ENCODE measurements at places on chromosomes 1 and 21. TPM values are rescaled to one million over a fixed set of nuclear protein-coding genes. Genes with fewer than 3 reads are reported as not detected.

The ASTN1 gene
- total RNA-seq: 3.6 TPM

The HEYL gene
- total RNA-seq: 14.3 TPM

The SYPL2 gene
- 0.31 TPM for total RNA-seq

The IKBKE gene
- total RNA-seq: 15.8 TPM

The ITLN2 gene
- total RNA-seq: 13.8 TPM

The CELA2A gene
- not detected for total RNA-seq

The ASB17 gene
- not detected for total RNA-seq

The TRIM63 gene
- total RNA-seq: 0.25 TPM

The GJA5 gene
- total RNA-seq: 38.3 TPM

The BGLAP gene
- total RNA-seq: 1.7 TPM

The KCNJ15 gene
- 79.1 TPM for total RNA-seq

DNA sequence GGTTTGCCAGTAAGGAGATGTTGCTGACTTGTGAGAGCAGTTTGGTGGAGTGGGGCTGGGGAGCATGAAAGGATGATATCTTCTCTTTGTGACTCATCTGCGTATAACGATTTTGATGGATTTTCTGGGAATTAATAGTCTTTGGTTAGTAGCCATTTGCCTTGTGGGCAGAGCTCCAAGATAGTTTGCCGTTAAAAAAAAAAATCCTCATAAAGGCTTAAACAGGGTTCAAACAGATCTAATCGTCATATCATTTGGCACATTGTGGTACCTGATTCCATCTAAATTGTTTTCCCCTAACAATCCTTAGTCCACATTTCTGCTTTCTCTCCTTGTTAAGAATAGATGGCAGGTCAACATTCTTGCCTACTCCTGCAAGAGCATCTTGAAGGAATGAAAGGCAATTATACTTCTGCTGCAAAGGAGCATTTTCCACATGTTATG, 168.0 kb downstream of the PPP1R12B start:
- H3K27me3 ChIP-seq: no peaks in the 10 kb centered on the region
- H3K27ac ChIP-seq: no peak overlapping the region

DNA sequence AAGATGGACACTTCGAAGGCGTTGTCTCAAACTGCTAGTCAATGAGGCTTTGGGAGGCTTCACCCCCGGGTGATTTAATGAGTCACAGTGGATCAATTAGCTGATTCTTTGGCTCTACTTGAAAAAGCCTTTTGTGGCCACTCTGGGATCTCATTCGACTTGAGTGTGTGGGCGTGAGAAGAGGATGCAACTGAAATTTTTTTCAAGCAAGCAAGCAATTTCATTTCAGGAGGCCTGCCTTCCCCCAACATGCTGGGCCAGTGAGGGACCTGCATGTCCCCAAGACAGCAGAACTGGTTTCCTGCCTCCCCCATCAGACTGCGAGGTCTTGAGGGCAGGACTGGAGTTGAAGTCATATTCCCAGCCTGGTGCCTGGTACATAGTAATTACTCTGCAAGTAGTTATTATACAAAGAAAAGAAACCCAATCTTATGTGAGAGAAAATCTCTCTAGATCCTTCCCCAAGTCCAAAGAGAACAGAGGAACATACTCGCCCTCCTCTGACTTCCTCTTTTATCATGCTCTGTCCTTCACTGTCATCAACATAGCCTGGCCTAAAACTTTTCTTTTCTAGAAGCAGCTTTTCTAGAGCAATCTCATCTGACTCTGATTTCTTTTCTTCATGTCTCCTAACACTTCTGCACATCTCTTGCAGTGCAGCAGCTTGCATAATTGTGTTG, 22.7 kb downstream of the SYT6 start:
- H3K27ac ChIP-seq: no peak overlapping the region
- DNase-seq: no peak
- H3K27me3 ChIP-seq: no peaks in the 10 kb centered on the region
- H3K4me3 ChIP-seq: no peak overlapping the region

DNA sequence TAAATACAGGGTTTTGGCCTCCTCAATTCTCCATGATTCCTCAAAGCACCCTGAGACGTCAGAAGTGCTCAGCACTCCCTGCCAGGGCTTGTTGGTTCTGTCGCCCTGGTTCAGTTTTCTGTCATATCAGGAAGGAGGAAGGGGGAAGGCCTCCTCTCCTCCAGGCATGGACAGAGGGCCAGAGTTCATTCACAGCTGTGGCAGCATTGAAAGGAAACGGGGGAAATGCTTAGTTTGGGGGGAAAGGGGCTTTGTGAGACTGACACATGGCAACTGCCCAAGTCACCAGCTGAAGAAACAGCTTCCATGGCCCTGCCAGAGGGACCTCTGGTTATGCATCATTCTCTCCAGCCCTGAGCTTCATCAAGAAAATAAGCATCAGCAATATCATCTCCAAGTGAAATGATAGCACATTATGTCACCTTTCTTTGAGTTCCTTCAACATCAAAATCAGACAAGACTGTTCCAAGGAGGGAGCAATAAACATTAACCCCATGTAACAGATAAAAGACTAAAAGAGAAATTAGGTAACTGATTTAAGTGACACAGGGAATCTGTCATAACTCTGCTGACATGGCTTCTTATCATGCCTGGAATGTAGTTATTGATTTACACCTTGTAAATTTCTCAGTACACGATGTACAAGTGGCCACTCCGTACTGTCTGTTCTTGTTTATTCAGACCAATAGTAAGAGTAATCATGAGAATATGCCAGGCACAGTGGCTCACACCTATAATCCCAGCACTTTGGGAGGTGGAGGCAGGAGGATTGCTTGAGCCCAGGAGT, 103.2 kb upstream of the SLC25A33 start:
- no peaks in the 10 kb centered on the region for H3K36me3 ChIP-seq
- no peak for DNase-seq
- no peak overlapping the region for H3K27ac ChIP-seq

GRCh38 chr1:160767395-160768294, 28.3 kb upstream of the LY9 start:
- no peaks in the 10 kb centered on the region for H3K27me3 ChIP-seq
- H3K27ac ChIP-seq: peak overlapping the region; percentile 20
- H3K36me3 ChIP-seq: no peaks in the 10 kb centered on the region

GRCh38 chr1:2351723-2352122, 39.6 kb downstream of the MORN1 start:
- H3K4me3 ChIP-seq: no peak overlapping the region
- no peaks in the 10 kb centered on the region for H3K36me3 ChIP-seq
- H3K27me3 ChIP-seq: no peaks in the 10 kb centered on the region
- peaks cover 9% of the 10 kb centered on the region for H3K4me1 ChIP-seq
- no peak overlapping the region for H3K27ac ChIP-seq

DNA sequence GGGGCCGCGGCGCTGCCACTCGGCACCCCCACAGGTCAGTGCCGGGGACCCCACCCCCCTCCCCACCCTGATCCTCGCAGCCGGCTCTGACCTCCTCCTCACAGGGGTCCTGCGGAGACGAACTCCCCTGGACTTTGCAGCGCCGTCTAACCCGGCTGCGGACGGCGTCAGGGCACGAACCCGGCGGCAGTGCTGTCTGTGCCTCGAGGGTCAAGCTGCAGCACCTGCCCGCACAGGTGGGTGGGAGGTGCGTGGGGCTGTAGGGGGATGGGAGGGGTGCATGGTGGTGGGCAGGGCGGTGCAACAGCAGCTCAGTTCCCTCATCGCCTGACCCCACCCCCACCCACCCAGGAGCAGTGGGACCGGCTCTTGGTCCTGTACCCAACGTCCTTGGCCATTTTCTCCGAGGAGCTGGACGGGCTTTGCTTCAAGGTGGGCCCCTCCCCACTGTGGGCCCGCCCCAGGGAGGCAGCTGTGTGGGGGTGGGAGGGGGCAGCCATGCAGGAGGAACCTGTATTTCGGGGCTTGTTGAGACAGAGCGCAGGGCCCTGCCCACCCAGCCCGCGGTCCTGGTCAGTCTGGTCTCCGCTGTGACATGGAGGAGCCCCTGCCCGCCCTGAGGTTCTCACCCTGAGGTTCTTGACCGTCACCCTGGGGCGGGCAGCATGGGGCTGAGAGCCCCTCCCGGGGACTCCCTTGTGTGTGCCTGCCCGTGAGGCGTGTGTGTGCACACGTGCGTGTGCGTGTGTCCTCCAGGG, 4.9 kb downstream of the PLEKHN1 start:
- H3K4me1 ChIP-seq: no peaks in the 10 kb centered on the region
- H3K36me3 ChIP-seq: no peaks in the 10 kb centered on the region
- H3K4me3 ChIP-seq: no peak overlapping the region
- no peak for DNase-seq
- no peak overlapping the region for H3K27ac ChIP-seq

- no peak overlapping the region for H3K27ac ChIP-seq
- H3K4me1 ChIP-seq: peaks cover 3% of the 10 kb centered on the region
- no peak for DNase-seq
These were observed 16.6 kb downstream of the ATP1A1 start for GRCh38 chr1:116389686-116390085.

GRCh38 chr1:145997016-145997717, 788 bp upstream of the TXNIP start:
- peak overlapping the region; percentile 51 for H3K4me3 ChIP-seq
- H3K27ac ChIP-seq: peak overlapping the region; percentile 93
- H3K36me3 ChIP-seq: peaks cover 26% of the 10 kb centered on the region
- no peaks in the 10 kb centered on the region for H3K27me3 ChIP-seq

GRCh38 chr1:205719762-205720161, 30.2 kb downstream of the NUCKS1 start:
- H3K4me3 ChIP-seq: no peak overlapping the region
- no peak overlapping the region for H3K27ac ChIP-seq
- H3K36me3 ChIP-seq: peaks cover 62% of the 10 kb centered on the region
- H3K27me3 ChIP-seq: no peaks in the 10 kb centered on the region
- no peak for DNase-seq

DNA sequence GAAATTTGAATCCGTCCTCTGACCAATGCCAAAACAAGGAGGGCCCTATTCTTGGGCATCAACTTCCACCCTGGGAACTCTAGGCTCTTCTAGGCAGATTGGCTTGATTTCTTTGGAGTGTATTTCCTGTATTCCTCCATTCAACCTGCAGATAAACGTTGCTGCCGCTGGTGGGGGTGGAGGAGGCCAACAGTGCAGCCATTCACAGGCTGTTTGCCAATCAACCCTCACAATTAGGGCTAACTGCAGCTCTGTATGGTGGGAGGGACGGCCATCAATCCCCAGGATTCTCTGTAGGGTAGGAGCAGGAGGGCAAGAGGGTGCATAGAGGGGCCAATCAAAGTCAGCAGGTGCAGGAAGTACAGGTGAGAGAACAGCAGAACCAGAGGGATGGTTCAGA, 273.1 kb upstream of the PROX1 start:
- no peak overlapping the region for H3K27ac ChIP-seq
- no peaks in the 10 kb centered on the region for H3K36me3 ChIP-seq
- no peak overlapping the region for H3K4me3 ChIP-seq
- no peaks in the 10 kb centered on the region for H3K4me1 ChIP-seq

- H3K4me1 ChIP-seq: peaks cover 16% of the 10 kb centered on the region
- H3K27me3 ChIP-seq: no peaks in the 10 kb centered on the region
- H3K4me3 ChIP-seq: no peak overlapping the region
- H3K36me3 ChIP-seq: no peaks in the 10 kb centered on the region
- no peak overlapping the region for H3K27ac ChIP-seq
- no peak for DNase-seq
These were observed 49.5 kb downstream of the SCMH1 start for GRCh38 chr1:41192456-41193178.

GRCh38 chr1:115814685-115815398, 26.1 kb downstream of the NHLH2 start:
- no peak overlapping the region for H3K27ac ChIP-seq
- no peaks in the 10 kb centered on the region for H3K36me3 ChIP-seq
- H3K4me1 ChIP-seq: no peaks in the 10 kb centered on the region
- H3K4me3 ChIP-seq: no peak overlapping the region
- no peak for DNase-seq

- no peaks in the 10 kb centered on the region for H3K27me3 ChIP-seq
- H3K27ac ChIP-seq: no peak overlapping the region
- H3K4me1 ChIP-seq: no peaks in the 10 kb centered on the region
- H3K36me3 ChIP-seq: no peaks in the 10 kb centered on the region
- DNase-seq: no peak
- no peak overlapping the region for H3K4me3 ChIP-seq
These were observed 146.8 kb downstream of the PAPPA2 start for GRCh38 chr1:176609556-176610408.

GRCh38 chr1:14699620-14700019, 101.1 kb downstream of the KAZN start:
- peak; percentile 91 for DNase-seq
- H3K27me3 ChIP-seq: no peaks in the 10 kb centered on the region
- no peaks in the 10 kb centered on the region for H3K36me3 ChIP-seq
- peaks cover 13% of the 10 kb centered on the region for H3K4me1 ChIP-seq

DNA sequence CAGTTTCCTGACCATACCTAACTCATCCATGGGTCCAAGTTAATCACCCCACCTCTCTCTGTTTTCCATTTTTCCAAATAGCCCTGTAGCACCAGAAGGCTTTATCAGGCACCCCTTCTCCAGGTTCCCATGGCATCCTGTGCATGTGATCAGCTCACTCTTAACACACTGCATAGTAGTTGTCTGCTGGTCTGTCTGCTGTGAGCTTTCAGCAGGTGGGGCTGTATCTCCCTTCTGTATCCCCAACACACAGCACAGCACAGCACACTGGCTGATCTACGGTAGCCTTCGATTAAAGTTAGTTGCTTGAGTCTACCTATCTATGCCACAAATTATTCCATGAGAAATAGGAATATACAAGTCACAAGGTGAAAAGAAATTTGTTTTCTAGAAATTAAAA, 54.3 kb upstream of the C1orf198 start:
- no peaks in the 10 kb centered on the region for H3K4me1 ChIP-seq
- H3K36me3 ChIP-seq: peaks cover 6% of the 10 kb centered on the region
- no peak for DNase-seq
- H3K27ac ChIP-seq: no peak overlapping the region
- H3K4me3 ChIP-seq: no peak overlapping the region
- H3K27me3 ChIP-seq: no peaks in the 10 kb centered on the region

DNA sequence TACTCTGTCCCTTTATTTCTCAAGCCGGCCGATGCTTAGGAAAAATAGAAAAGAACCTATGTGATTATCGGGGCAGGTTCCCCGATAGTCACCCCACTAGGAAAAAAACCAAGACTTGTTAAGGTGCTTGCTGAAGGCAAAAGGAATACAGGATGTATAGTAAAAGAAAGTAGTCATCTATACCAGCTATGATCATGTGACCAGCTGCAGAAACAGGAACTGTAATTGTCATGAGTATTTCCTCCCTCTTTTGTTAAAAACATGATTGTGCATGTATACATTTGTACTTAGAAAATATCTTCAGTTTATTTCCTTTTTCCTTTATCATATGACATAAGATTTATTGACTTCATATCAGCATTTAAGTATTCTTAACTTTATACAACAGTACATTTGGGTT, 30.5 kb downstream of the PIGK start:
- H3K4me1 ChIP-seq: no peaks in the 10 kb centered on the region
- no peak overlapping the region for H3K4me3 ChIP-seq
- no peaks in the 10 kb centered on the region for H3K36me3 ChIP-seq
- no peak overlapping the region for H3K27ac ChIP-seq
- no peak for DNase-seq
- no peaks in the 10 kb centered on the region for H3K27me3 ChIP-seq

DNA sequence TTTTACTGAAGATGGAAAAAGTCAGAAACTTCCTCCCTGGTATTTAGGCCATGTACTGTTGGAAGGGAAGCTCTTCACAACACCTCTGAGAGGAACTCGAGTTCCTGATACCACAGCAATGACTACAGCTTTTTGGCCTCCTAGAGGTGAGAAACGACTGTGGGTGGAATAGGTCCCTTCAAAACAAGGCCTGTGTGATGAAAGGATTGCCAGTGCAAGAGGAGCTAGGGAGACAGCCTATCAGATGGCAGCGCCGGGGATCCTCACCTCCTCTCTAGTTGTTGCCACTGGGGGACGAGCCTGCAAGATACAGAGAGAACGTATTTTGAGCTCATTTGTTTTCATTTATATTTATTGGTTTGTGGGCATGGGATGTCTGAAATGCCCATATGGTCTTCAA, 187.8 kb upstream of the KCND3 start:
- H3K27ac ChIP-seq: no peak overlapping the region
- no peak overlapping the region for H3K4me3 ChIP-seq
- H3K36me3 ChIP-seq: no peaks in the 10 kb centered on the region
- no peaks in the 10 kb centered on the region for H3K4me1 ChIP-seq
- no peaks in the 10 kb centered on the region for H3K27me3 ChIP-seq
